ENCODE measurements at places on chromosomes 11 and 22.

GRCh38 chr11:66915046-66915832, 42.9 kb downstream of the PC start:
- DNase-seq = no peak

DNA sequence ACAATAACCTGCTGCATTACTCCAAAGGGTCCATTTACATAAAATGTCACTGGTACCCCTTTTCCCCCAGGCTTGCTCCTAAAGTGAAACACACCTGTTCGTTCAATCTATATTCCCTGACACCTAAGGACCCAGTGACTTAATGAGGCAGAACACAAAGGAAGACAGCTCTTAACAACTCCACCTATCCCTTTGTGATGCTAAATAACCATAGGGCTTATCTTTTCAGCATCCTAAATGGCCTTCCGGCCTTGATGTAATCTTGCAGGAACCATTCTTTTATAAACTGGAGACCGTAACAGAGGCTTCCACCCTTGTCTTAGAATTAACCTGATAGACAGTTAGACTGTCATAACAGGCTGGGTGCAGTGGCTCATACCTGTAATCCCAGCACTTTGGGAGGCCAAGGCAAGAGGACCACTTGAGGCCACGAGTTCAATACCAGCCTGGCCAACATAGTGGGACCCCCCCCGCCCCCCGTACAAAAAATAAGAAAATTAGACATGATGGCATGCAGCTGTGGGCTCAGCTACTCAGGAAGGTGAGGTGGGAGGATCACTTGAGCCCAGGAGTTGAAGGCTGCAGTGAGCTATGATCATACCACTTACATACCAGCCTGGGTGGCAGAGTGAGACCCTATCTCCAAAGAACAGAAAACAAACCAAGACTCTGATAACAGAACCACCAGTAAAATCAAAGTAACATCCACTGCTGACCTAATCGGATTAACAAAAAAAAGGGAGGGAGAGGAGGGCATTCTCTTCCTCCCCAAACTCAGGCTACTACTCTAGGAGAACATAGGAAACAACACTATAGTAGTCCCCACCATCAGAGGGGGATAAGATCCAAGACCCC, 5.1 kb downstream of the CHEK2 start:
- no peak for DNase-seq

DNA sequence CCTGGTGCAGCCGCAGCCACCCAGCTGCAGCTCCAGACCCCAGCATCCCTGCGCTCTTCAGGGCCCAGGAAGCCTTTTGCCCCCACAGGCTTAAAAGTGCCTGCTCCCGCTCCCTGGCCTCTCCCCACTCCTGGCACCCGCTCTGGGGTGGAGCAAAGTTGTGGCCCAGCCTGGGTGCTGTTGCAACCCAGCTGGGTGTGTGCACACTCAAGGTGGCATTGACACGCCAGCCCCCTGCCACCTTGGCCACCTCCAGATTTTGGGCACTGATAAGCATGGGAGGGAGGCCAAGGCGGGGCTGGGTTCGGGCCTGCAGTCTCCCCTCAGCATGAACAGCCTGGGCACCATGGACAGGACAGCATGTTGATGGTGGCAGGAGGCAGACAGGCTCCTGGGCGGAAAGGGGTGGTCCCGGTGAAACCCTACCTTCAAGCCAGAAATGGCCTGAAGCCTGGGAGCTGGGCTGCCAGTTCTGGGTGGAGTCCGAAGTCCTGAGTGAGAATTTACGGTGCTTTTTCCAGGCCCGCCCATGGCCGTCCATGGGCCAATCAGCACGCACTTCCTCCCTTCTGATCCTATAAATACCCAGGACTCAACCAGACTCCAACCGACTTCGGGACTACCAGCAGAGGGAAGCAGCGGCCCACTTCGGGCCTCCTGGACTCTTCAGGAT, 23.6 kb upstream of the RNASEH2C start:
- DNase-seq = no peak

DNA sequence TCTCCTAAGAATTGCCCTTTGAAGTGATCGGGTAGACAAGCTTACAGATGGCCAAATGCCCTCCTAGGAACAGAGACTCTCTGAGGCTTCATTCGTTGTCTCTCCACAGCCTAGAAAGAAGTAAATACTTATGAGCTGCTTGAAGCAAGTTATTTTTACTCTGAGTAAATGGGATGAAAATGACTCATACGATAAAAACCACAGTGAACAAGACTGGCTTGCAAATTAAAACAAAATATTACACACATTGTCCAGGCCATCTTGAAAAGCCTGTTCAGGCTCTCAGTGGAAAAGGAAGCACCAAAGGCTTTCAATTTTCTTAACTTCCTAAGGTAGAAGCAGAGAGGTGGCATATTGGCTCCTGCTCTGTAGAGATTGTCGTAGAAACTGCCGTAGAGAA, 294.2 kb downstream of the NELL1 start:
- no peak for DNase-seq

DNA sequence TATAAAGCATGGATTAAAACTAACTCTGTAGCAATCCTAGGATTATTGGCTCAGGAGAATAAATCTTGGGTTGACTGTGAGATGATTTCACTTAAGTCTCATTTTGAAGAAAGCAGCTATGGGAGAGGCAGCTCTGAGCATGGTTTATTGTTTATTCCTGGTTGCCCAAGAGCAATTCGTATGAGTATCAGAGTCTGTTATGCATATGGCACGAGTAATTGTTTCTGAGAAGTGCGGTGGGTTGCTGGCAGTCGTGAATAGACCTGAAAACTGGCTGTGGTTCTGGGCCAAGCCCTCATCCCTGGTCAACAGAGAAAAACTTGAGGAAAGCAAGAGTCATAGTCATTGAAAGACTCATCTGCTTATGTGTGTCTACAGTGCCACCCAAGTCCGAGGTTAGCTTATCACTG, 26.8 kb downstream of the DIXDC1 start:
- DNase-seq = no peak

DNA sequence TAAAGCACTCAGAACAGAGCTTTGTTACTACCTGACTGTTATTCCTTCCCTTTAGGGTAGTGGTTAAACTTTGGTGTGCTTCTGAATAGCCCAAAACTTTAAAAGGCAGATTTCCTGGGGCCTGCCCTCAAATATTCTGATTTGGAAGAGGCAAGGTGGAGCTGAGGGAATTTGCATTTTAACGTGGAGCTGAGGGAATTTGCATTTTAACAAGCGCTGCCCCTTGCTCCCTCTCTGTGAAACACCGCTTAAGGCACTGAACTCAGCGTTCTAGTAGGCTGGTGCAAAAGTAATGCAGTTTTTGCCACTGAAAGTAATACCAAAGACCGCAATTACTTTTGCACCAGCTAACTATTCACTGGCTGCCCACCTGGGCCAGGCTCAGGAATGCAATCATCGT, 35.0 kb downstream of the TPST2 start:
- no peak for DNase-seq

- no peak for DNase-seq
Observed at GRCh38 chr11:66278363-66279091, 552 bp downstream of the CNIH2 start.

DNA sequence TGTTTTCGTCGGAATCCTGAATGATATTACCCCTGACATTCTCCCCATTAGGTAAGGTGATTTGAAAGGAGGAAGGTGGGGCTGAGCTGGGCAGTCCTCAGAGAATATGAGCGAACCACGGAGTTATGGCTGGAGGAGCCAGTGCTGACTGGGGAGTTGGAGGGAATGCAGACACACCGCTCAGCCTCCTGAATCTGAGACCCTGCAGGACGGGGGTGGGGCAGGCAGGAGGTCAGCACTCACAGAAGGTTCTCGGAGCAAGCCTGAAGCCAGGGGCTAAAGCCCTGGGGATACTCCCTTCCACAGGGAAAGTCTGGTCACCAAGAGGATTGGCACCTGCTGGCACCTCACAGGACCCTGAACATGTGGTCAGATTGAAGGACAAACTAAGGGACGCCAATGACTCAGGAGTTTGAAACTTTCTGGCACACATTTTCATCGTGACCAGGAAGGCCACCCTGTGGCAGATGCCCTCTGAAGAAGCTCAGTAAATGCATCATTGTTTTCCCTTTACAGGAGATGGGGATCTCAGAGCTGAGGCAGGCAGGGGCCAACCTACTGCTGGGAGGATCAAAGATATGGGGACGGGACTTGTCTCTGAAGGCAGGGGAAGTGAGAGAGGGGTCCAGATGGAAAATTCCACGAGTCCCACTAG, 26.9 kb upstream of the FCHSD2 start:
- DNase-seq = no peak

DNA sequence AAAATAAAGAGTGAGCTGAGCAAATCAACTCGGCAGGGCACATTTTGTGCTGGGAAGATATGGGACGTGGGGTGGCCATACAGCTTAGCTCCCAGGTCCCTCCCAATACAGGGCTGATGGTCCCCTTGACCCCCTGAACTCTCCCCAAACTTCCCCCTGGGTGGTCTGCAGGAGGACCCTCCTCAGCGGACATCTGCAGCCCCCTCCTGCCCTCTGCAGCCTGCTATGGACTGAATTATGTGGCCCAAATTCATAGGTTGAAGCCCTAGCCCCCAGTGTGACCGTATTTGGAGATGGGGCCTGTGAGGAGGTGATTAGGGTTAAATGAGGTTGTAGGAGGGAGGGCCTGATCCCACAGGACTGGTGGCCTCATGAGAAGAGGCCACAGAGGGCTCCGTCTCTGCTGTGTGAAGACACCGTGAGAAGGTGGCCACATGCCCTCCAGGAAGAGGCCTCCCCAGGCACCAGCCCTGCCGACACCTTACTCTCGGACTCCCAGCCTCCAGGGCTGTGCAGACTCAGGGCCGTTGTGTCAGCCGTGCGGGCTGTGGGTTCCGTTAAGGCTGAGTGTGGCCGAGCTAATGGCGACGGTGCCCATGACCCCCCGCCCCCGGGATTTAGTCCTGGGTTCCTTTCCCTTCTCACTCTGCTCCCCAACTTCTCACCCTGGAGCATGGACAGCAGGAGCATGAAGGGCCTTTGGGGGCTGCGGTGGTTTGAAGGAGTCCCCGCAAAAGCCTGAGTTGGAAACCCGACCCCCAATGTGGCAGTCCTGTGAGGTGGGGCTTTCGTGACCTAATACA, 1042.8 kb downstream of the BRD1 start:
- DNase-seq = no peak

DNA sequence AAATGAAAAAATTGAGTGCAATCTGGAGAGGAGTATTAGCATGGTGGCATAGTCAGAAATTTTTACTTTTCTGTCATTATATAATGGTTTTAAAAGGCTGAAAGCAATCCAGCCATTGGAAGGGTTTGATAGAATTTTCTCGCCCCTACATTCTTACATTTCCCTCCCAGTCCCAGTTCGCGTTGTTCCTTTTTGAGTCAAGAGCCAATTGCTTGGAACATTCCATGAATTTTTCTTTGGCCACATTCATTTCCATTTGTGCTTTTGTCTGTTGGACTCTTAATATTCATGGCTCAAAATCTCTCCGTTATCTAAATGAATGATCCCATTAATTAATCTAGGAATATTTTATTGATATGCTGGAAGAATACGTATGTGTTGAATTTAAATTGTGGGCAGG, 66.0 kb downstream of the GRK3 start:
- no peak for DNase-seq

- DNase-seq = no peak
Observed at GRCh38 chr11:67289651-67290479, 762 bp downstream of the ANKRD13D start.

DNA sequence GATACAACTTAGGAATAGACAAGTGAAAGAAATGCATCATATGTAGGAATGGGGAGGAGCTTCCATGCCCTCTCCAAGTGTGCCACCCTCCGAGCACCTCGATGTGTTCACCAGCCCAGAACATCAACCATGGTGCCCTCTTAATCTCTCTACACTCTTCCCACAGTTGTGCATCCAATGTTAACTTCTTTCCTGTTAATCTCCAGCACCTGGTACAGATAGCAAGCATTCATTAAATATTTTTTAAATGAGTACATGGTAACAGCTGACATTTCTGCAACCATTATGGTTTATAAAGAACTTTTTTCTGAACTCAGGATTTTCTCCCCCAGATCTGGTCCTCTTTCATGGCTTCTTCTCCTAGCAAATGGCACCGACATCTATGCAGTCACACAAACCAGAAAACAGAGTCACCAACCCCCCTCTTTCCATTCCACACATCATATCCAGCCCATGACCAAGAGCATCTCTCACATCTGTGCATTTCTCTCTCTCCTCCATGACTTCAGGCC, 118.1 kb upstream of the CLPB start:
- no peak for DNase-seq

- DNase-seq = no peak
Observed at GRCh38 chr22:27213766-27214581, 556.6 kb downstream of the MIAT start.

- DNase-seq = peak; percentile 56
Observed at GRCh38 chr11:108224911-108225786, 2.3 kb downstream of the ATM start.

DNA sequence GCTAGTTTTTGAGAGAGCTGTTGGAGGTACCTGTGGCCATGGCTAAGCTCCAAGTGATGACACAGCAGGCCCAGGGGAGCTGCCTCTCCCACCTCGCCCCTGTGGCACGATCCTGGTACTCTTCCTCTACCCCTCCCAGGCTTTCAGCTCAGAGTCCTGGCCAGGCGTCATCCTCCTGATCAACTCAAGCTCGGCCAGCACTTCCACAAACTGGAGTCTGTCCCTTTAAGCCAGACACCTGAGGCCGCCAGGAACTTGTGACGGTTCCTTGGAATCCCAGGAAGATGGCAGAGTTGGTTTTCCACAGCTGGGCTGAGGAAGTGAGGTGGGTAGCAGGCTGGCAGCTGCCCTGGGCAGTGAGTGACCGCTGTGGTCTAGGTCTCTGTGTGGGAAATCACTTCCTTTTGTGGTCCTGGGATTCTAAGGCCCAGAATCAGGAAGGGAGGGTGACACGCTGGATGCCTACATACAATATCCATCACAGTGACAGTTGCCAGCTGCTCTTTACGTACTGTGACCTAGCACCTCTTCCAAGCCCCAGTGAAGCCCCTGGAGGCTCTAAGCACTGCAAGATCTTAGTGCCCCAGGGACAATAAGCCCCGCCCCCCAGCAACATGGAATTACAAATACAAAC, 3.2 kb upstream of the CST6 start:
- DNase-seq = no peak

- peak; percentile 73 for DNase-seq
Observed at GRCh38 chr22:46432164-46433068, 96.9 kb downstream of the TRMU start.

GRCh38 chr11:116563712-116564047, 209.1 kb downstream of the BUD13 start:
- DNase-seq = no peak

Measured in activated naive CD4-positive, alpha-beta T cell treated with anti-CD3 and anti-CD28 coated beads, Interleukin-2, amount 10 ng/mL, durations not matched to agents 7 days and 5 days (primary cell).